ENCODE measurements at places on chromosomes 4 and X.
A peak's percentile ranks its signal among the peaks of the same experiment; 100 is the strongest.

DNA sequence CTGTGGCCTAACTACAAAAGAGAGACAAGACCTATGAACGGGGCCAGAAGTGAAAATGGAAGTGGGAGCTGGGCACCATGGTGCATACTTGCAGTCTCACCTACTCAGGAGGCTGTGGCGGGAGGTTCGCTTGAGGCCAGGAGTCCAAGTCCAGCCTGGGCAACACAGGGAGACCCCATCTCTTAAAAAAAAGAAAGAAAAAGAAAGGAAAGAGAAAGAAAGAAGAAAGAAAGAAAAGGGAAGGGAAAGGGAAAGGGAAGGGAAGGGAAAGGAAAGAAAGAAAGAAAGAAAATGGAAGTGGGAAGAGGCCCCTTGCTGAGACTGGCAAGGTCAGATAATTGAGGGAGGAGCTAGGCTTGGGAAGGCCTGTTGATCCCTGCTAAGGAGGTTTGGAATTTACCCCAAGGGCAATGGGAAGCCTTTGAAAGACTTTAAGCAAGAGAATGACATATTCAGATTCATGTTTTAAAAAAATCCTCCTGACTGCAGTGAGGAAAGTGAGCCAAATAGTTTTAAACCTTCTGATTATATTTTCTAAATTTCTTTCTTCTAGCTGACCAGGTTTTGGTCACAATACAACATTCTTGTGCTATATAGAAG is 17.7 kb upstream of the HERC5 start:
- no peak for DNase-seq

- no peak for DNase-seq
Observed at GRCh38 chr4:75512386-75513211, 1.6 kb downstream of the RCHY1 start.

DNA sequence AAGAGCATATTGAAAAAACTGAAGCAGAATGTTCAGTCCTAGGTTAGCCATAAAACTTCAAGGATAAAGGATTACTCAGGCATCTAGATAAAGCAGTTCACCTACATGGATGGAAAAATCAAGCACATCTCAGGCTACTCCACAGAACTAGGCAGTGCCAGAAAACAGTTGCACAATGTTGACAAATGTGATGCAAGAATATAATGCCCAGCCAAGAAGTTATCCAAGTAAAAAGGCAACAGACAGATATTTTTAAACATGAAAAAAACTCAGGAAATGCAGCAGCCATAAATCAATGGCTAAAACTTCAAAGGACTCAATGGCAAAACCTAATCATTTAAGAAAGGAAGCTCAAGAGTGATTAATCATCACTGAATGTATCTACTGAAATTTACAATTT is 456.0 kb upstream of the FAM241A start:
- DNase-seq = no peak

DNA sequence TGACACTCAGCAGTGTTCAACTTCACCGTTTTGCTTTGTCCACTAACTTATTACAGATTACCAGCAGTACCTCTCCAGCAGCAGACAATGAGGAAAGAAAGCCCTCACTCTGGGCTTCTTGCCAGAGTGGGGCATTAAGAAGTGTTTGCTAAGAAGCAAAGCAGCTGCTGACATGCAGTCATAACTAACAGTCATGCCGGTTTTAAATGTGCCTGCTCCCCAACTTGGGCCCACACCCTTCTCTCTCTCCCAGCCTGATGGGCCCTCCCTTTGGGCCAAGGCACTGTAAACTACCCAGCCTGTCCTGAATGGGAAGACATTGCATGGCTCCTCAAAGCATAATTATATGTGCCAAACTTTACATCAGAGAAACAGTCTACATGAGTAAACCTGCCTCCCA is 54.6 kb upstream of the HHIP start:
- no peak for DNase-seq

GRCh38 chrX:68761086-68761485 is 67.7 kb upstream of the EFNB1 start:
- no peak for DNase-seq

DNA sequence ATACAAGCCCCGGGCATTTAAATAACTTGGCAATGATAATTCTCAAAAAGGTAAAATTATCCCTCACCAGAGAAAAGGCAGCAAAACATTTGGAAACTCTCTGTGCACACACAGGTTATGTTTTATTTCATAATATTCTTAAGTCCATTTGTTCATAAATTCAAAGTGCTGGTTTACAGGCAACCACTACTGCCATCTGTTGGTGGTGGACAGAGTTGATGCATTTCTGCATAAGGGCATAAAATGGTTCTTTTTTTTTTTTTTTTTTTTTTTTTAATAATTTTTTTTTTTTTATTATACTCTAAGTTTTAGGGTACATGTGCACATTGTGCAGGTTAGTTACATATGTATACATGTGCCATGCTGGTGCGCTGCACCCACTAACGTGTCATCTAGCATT is 31.5 kb upstream of the IL21 start:
- no peak for DNase-seq

- no peak for DNase-seq
Observed at GRCh38 chrX:78517124-78517523, 142.0 kb downstream of the RTL3 start.

DNA sequence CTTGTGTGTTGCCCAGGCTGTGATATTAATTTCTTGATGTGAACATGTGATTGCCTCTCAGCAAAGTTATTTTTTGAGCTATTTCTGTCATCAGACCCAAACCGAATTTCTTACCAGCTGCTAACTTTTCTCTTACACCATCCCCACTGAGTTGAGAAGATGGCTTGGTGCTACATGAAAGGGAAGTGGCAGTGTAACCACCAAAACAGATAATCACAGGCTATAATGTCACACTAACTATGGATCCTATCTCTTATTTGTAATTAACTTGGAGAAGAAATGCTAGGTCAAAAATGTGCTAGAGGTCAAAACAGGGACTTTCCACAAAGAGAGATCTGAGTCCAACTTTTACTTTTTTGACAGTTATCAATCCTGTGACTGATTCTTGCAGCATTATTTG is 43.8 kb downstream of the ELOVL6 start:
- no peak for DNase-seq

- peak; percentile 83 for DNase-seq
Observed at GRCh38 chrX:115968436-115969252, 201.9 kb upstream of the AGTR2 start.

DNA sequence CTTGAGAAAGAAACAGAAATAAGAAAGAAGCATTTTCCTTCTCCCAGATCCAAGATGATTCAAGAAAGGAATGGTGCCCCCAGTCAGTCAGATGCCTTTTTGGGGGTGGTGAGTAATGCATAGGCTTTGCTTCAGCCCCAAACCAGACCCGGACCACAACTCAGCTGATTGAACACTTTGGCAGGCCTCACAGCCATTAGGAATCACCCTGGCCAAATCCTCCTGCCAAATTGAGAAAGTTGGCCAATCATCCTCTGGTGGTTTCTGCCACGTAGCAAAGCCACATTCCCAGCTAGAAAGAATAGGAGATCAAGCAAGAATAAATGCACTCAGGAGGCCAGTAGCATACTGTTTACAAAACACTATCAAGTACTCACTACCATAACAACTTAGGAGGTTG is 33.7 kb downstream of the FRMD7 start:
- no peak for DNase-seq

DNA sequence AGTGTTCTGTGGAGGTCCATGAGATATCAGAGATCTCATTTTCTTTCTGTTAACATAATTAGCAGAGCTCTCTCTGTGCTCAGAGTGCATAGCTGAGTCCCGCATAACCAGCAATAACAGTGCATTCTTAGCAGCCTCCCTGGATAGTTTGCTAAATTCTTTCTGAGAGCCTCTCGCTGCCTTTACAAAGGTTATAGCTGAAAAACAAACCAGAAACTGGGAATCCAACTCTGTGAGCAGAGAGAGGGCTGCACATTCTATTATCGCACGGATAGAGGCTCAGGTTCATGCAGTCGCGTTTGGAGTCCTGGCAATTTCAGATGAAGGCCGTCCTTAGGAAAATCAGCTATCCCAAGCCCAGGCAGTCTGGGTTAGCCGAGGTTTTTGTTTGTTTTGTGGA is 1.2 kb downstream of the ENPP6 start:
- no peak for DNase-seq

DNA sequence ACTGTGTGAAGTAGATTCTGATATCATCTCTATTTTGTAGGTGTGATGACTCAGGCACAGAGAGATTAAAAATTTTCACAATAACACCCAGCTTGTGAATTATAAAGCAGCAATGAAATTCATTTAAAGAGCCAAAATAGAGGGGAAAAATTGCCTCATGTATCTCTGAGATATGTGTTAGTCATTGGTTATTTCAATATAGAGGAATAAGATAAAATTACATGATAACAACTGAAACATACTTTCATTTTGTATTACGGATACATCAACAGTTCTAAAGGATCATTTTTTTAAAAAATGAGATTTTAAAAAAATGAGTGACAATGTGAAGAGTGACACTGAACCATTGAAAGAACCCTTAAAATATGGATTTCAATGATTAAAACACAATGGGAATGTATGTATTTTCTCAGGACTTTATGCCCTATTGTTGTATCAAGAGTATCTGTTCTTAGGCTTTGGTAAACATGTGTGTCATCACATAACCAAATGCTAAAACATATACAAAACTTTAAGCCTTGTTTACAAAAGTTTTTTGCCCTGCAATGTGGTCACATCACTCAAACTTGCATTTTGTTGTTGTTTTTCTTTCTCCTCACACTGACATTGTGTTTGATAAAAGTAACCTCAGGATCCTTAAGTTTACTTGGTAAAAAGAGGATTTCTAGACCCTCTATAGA is 221.3 kb downstream of the ANTXR2 start:
- DNase-seq = no peak

- DNase-seq = no peak
Observed at GRCh38 chr4:163638909-163639308, 144.4 kb downstream of the TMA16 start.

- no peak for DNase-seq
Observed at GRCh38 chrX:16061296-16061695, 62.1 kb upstream of the GRPR start.

GRCh38 chrX:36422368-36422767 is 502.8 kb downstream of the CFAP47 start:
- no peak for DNase-seq

- DNase-seq = no peak
Observed at GRCh38 chr4:81607950-81608349, 136.2 kb upstream of the RASGEF1B start.

DNA sequence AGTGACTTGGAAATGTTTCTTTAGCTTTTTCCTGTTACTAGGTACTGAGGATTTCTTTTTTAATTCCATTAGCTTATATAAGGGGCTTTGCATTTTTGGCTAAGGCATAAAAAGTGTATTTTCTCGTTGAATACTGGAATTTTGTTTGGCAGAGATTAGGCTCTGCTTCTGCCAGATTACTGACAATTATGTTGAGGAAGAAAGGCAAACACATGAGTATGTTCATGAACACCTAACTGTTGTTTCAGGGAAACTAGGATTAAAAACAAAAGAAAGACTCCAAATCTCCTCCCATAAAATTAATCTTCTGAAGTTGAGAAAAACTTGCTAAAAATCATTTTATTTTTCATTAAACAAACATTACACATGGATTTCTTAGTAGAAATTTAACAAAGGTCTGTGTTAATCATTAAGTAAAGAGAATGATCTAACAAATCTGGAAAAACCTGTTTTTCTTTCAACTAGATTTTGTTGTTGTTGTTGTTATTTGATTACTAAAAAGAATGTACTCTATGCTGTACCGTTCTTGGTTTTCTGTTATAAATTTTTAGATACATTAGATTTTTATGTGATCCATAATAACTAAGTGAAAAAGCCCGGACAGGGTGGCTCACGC is 43.3 kb upstream of the STAG2 start:
- DNase-seq = no peak
